ENCODE measurements at places on chromosomes 11 and 22.

- no peak for DNase-seq
These were observed 14.1 kb downstream of the SHISA8 start for GRCh38 chr22:41900652-41901312.

DNA sequence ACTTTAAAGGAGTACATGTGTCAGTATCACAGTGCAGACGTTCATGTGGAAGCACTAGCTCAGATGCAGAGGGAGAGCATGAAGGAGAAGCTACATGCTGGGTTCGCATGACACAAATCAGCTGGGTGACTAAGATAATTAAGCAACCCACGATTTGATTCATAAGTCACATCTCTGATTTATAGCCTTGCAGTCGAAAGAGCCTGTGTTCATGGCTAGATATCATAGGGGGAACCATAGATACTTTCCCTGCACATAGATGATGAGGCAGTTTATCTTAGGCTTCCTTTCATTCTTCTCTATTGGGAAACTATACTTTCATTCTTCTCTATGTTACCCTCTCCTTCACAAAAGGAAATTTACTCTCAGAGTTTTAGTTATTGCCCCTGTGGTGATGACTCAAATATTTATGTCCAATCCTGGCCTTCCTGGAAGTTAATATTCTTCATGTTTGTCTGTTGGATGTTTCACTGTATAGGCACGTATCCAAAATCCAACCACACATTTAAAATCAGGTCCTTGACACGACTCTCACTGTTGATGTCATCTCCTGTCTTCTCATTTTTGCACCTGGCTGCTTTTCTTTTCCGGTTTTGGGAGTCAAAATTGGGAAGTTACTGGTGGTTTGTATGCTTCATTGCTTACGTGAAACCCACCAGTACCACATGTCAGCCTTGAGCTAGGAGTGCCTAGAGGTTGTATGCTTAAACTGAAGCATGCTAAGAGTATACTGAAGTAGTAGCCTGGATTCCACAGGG lies 56.3 kb upstream of the SLC5A12 start:
- peak; percentile 42 for DNase-seq

DNA sequence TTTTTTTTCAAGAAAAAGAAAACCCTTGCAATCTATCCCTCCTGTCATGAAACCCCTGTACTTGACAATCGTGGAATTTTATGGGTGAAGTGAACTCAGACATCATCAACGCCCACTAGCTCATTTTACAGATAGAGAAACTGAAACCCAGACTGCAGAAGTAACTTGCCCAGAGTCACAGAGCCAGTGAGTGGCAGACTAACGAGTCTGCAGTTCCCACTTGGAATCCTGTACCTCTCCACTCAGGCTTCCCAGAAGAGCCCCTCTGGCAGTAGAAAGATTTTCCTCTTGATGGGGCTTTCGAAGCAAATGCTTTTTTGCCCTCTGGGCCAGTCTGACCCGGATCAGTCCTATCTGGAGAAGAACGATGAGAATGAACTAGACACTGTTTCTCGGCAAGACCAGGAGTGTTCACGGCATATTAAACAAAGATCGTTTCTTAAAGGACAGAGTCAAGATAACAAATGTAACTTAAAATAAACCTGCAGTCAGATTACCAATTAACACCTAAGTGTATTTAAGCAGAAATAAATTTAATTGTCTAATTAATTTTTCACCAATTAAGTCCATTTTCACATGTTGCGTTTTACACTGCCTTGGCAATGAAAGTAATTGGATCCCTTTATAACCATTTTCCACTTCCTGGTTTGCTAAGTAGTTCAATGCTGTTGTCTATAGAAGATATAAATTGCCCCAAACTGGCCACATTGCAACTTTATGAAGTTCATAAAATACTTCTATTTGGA lies 61.3 kb upstream of the CREB3L1 start:
- DNase-seq: no peak

DNA sequence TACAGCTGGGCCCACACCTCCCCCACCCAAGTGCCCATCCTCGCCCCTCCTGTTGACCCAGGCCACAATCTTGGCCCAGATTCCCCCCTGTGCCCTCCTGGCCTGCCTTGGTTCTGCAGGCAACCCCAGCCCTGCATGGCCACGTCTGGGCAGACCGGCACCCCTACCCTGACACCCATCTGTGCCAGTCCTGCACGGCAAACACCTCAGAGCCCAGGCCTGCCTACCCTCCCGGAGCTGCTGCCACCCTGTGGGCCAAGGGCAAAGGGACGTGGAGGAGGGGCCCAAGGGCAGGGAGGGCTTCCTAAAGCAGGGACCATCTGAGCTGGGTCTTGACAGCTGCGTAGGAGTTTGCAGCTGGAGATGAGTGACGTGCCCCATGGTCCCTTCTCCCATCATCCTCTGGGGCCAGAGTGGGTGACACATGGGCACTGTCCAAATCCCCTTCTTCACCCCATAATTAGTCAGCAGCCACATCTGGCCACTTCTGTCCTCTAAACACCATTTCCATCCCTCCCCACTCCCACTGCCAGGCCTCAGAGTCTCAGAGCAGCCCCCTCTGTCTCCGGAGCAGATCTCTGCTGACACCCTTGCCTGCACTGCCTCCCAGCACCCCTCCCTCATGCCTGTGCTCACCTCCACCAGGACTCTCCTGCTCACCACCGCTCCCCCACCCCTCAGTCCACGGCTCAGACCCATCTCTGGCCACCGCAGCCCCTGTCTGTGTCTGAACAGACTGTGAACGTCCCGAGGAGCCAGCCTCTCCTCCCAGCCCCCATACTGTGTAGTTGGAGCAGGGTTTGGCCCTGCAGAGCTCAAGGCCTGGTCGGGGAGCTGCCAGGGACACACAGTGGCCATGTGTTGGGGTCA lies 35.6 kb upstream of the PPARA start:
- DNase-seq: no peak

- DNase-seq: no peak
These were observed 3.0 kb upstream of the RIN1 start for GRCh38 chr11:66339162-66339675.

GRCh38 chr22:29030016-29030617 lies 31.5 kb downstream of the C22orf31 start:
- peak; percentile 72 for DNase-seq

GRCh38 chr22:41169157-41169556 lies 36.0 kb upstream of the L3MBTL2 start:
- no peak for DNase-seq

- DNase-seq: no peak
These were observed 2.0 kb downstream of the MYOD1 start for GRCh38 chr11:17721242-17721999.

GRCh38 chr11:17921659-17922415 lies 91.0 kb downstream of the SERGEF start:
- DNase-seq: no peak

DNA sequence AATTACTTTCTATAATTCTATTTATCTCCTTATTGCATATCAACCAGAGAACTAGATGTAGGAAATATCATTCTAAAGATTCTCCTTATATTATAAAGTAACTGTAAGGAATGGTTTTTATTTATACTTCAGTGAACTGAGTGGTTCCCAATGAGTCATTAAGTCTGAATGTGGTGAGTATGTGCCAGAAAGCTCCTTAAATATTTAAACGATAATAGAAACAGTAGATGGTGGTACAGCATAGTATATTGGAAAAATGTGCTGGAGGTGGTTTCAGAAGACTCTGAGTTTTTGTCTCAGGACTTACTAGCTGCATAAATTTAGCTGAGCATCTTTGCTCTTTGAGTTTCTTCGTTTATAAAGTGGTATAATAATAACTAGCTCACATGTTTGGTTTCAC lies 653.5 kb downstream of the FAM181B start:
- peak; percentile 62 for DNase-seq

GRCh38 chr11:92342034-92342720 lies 117.6 kb downstream of the FAT3 start:
- no peak for DNase-seq

- DNase-seq: no peak
These were observed 4.7 kb downstream of the CARS1 start for GRCh38 chr11:3052567-3052966.

- no peak for DNase-seq
These were observed 137.6 kb upstream of the SEZ6L start for GRCh38 chr22:26031641-26032040.

DNA sequence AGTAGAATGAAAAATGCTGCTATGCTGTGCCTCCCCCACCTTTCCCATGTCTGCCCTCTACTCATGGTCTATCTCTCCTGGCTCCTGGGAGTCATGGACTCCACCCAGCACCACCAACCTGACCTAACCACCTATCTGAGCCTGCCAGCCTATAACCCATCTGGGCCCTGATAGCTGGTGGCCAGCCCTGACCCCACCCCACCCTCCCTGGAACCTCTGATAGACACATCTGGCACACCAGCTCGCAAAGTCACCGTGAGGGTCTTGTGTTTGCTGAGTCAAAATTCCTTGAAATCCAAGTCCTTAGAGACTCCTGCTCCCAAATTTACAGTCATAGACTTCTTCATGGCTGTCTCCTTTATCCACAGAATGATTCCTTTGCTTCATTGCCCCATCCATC lies 14.9 kb upstream of the HBE1 start:
- no peak for DNase-seq

DNA sequence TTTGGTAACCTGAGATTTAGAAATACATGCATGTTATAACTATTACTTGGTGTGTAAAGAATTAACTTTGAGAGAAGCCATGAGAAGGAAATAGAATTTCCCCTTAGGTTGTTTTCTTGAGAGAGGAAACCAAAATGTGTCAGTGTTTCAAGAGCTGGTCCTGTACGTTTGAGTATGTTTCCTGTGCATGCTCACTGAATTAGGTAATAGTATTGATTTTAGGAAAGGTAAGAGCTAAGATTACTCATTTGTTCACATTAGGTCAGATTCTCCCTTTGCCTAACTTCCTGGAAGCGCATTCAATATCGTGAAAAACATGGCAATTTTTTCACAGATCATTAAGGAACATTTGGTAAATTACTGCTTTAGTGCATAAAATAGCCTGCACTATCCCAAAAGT lies 49.3 kb upstream of the RDX start:
- DNase-seq: no peak

- DNase-seq: no peak
These were observed 301.8 kb upstream of the RAG2 start for GRCh38 chr11:36899800-36900199.

GRCh38 chr11:55732936-55733335 lies 40.3 kb upstream of the OR5D13 start:
- no peak for DNase-seq

DNA sequence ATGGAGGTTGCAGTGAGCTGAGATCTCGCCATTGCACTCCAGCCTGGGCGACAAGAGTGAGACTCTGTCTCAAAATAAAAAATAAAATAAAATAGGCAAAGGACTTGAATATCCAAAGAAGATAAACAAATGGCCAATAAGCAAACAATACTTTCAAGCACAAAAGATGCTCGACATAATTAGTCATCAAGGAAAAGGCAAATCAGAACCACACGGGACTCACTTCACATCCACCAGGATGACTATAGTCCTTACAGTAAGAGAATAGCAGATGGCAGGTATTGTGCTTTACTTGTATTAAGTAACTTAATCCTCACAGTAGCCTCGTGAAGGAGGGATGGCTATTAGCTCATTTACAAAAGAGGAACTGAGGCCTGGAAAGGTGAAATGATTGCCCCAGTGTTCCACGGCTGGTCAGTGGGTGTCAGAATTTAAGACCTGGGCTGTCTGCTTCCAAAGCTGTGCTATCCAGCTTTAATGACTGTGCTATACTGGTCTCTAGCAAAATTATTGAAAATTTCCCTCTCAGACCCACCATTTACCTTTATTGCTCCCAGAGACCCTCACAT lies 40.2 kb upstream of the RBFOX2 start:
- no peak for DNase-seq

DNA sequence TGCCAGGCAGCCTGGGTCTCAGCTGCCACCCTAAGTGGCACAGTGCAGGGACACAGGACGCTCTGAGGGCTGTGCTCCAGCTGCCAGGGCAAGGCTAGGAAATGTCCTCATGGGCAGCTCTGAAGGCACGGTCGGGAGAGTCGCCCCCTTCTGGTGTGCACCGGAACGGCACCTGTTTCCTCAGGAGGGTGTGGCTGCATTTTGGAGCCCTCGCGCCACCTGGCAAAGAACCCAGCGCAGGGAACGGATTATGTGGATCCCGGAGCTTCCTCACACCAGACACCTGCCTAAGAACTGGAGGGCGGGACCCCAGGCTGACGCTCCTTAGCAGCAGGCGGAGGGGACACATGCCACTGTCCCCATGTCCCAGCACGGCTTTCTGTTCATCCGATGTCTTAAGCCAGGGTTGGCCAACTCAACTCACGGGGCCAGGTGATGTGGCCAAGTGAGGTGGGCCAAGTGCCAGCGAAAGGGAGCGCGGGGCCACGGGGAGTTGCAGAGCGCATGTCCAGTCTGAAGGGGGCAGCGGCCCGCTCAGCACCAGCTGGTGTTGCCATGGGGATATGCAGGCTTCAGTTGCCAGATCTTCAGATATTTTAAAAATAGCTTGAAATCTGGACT lies 5.1 kb upstream of the SLC22A8 start:
- DNase-seq: no peak

- DNase-seq: no peak
These were observed 41.0 kb downstream of the TRAF6 start for GRCh38 chr11:36469063-36469462.

Measured in kidney glomerular epithelial cell (primary cell).